ENCODE measurements at places on chromosomes 2 and 18. TPM values are rescaled to one million over a fixed set of nuclear protein-coding genes. Genes with fewer than 3 reads are reported as not detected.

KLHL41 gene
- total RNA-seq: not detected

IL1RN gene
- total RNA-seq: 16.9 TPM

SERPINB11 gene
- not detected for total RNA-seq

LYG1 gene
- total RNA-seq: 0.23 TPM

SNRPD1 gene
- total RNA-seq: 36.9 TPM

C2orf78 gene
- total RNA-seq: not detected

ARHGEF4 gene
- total RNA-seq: 34.5 TPM

FEV gene
- not detected for total RNA-seq

NETO1 gene
- total RNA-seq: 0.47 TPM

GREB1L gene
- 1.8 TPM for total RNA-seq

AOX1 gene
- total RNA-seq: 17.5 TPM

PDE1A gene
- not detected for total RNA-seq

CD8B gene
- not detected for total RNA-seq

EMILIN1 gene
- total RNA-seq: 4.5 TPM

ATF2 gene
- 26.8 TPM for total RNA-seq

PTPRM gene
- 4.7 TPM for total RNA-seq

AQP12A gene
- total RNA-seq: not detected

SLC39A10 gene
- total RNA-seq: 64.9 TPM

SCG2 gene
- total RNA-seq: not detected

SH2D6 gene
- 0.23 TPM for total RNA-seq

CHRND gene
- not detected for total RNA-seq

SERPINB12 gene
- not detected for total RNA-seq

DTNB gene
- 17.6 TPM for total RNA-seq

TDRD15 gene
- not detected for total RNA-seq

CXCR1 gene
- 0.11 TPM for total RNA-seq

KCNJ13 gene
- total RNA-seq: not detected

CIB4 gene
- total RNA-seq: not detected

LHCGR gene
- total RNA-seq: not detected

DLGAP1 gene
- total RNA-seq: not detected

CYS1 gene
- 1.3 TPM for total RNA-seq

SKA1 gene
- 11.4 TPM for total RNA-seq

SLC11A1 gene
- total RNA-seq: 0.08 TPM

ALPP gene
- not detected for total RNA-seq

DYNAP gene
- total RNA-seq: not detected

RTN4 gene
- 300 TPM for total RNA-seq

APCDD1 gene
- 4.6 TPM for total RNA-seq

All from hair follicular keratinocyte (primary cell).